AG09319 (cell line): ENCODE measurements at places on chromosomes 5 and 9.

DNA sequence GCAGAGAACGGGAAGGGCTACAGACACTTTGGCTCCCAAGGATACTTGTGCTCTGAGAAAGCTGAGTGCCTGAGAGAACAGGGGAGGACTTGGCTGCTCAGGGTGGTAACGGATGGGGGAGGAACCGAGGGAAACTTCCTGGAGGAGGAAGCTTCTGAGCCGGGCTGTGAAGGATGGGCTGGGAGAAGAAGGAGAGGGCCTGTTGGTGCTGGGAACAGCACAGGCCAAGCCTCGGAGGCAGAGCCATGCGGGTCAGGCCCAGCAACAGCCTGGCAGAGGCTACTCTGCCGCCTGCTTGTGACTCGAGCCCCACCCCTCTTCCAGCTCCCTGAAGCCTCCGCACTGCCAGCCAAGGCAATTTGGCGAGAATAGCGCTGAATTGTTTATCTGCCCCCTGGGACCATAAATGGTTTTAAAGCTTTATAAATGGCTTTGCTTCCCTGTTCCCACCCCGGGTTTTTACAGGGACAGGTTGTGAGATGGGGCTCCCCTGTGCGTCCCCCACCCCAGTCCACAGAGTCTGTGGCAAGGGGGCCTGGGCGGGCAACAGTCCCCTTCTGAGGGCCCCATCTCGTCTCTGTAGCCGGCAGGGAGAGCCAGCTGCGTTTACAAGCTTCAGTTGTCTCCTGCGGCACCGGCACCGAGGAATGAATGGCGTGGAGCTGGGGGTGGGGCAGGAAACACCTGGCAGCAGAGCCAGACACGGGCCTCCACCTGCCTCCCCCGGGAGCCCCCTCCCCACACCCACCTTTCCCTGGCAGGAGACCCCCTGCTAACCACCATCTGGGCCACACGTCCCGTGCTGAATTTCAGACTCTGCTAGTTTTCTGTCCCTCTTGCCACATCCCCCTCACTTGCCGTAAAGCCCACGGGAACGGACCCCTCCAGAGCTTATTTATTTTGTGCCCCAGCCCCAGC lies 24.4 kb downstream of the FAM163B start:
- DNase-seq = no peak

DNA sequence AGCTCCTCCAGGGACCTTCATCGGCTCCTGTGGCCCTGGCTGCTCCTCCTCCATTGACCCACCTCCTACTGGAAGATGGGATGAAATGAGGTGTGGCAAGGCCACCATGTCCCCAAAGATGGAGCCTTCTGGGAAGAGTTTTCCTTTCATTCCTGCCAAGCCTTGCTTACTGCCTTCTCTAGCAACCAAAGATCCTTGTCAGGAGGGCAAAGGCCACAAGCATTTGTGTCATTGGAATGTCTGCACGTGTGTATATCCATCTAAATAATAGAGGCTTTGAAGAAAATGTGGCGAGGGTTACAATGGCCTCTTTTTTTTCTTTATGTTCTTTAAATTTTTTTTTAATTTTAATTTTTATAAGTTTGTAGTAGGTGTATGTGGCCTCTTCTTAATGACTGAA lies 313.6 kb downstream of the ARHGEF28 start:
- no peak for DNase-seq

- DNase-seq = no peak
These were observed 16.5 kb downstream of the RICTOR start for GRCh38 chr5:39057734-39058133.

- peak; percentile 24 for DNase-seq
These were observed 672.9 kb downstream of the NR2F1-AS1 start for GRCh38 chr5:92907938-92908606.

GRCh38 chr9:1086517-1086916 lies 36.4 kb downstream of the DMRT2 start:
- DNase-seq = no peak

DNA sequence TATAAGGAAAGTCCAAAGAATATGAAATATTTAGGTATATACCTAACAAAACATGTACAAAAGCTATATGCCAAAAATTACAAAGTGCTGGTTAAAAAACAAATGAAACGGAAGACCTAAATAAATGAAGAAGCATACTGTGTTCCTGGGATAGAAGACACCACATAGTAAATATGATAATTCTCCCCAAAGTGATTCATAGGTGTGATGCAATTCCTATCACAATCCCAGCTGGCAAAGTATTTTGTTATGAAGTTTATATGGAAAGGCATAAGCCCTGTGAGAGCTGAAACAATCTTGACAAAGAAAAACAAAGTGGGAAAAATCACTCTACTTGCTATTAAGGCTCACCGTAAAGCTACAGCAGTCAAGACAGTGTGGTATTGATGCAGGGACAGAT lies 2.6 kb upstream of the SMIM23 start:
- peak; percentile 8 for DNase-seq

DNA sequence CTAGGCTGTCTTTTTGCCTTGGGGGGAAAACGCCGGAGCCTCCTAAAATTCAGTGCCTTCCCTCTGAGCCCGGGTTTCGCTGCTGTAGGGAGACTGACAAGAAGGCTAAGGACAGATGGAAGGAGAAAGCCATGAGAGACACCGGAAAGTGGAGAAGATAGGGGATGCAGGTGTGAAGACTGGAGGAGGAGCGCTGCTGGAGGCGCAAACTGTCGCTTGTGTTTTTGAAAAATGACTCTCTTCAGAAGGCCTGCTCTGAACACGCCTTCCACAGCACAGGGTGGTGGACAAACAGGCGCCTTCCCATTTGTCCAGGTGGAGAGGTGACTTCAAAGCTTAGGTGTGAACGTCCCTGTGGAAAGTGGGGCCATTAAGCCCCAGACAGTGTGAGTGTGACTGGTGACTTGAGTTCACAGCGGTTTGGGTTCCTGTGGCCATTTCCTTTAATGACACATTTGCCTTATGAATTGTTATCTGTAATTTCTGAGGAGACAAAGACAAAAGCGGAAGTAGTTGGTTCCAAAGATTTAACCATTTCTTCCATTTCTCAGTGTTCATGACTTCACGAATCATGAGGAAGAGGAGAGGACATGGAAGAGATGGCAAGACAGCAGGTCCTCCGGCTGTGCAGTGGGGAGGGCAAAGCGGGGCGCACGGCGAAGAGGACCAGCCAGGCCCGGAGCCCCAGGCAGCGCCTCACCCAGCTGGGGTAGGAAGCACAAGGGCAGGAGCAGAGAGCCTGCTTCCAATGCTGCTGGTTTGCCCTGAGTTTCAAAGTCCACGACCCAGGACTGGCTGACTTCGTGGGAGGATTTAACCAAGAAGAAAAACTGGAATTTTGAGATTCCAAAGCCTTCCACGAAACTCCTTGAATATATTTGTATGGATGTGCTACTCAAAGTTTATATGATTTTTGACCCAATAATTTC lies 27.8 kb upstream of the SEMA4D start:
- no peak for DNase-seq

- no peak for DNase-seq
These were observed 108.3 kb downstream of the FAM174A start for GRCh38 chr5:100643473-100643872.

GRCh38 chr5:118968925-118969375 lies 19.4 kb downstream of the DTWD2 start:
- DNase-seq = no peak

GRCh38 chr9:72627147-72627546 lies 105.7 kb downstream of the TMC1 start:
- DNase-seq = no peak

DNA sequence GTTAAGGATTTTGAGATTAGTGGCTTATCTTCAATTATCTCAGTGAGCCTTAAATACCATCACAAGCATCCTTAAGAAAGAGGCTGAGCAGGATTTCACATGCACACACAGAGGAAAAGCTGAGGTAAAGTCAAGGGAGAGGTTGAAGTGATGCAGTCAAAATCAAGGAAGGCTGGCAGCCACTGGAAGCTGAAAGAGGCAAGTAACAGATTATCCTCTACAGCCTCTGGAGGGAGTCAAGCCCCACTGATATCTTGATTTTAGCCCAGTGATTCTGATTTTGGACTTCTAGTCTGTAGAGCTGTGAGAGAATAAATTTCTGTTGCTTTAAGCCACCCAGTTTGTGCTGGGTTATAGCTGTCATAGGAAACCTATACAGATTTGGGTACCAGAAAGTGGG lies 80.1 kb downstream of the ANKRD31 start:
- no peak for DNase-seq

DNA sequence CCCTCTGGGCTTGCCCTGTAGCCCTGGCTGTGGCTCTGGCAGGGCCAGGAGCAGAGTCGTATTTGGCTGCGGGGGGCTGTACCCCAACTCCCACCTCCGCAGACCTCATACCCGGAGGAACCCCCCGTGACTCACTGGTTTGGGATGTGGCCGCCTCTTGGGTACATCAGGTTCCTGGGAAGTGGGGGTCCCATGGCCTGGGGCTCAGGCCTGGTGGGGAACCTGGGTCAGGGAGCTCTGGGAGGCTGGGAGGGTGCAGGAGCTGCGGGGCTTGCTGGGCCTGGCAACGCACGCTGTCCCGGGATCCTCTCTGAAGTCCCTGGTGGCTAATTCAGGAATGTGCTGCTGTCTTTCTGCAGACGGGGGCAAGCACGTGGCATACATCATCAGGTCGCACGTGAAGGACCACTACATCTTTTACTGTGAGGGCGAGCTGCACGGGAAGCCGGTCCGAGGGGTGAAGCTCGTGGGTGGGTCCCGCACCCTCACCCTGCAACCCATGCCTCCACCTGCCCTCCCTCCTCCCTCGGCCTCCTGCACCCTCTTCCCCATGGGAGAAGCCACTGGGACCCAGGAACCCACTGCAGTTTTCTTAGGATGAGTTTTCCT lies 2.4 kb downstream of the LCN1 start:
- no peak for DNase-seq

DNA sequence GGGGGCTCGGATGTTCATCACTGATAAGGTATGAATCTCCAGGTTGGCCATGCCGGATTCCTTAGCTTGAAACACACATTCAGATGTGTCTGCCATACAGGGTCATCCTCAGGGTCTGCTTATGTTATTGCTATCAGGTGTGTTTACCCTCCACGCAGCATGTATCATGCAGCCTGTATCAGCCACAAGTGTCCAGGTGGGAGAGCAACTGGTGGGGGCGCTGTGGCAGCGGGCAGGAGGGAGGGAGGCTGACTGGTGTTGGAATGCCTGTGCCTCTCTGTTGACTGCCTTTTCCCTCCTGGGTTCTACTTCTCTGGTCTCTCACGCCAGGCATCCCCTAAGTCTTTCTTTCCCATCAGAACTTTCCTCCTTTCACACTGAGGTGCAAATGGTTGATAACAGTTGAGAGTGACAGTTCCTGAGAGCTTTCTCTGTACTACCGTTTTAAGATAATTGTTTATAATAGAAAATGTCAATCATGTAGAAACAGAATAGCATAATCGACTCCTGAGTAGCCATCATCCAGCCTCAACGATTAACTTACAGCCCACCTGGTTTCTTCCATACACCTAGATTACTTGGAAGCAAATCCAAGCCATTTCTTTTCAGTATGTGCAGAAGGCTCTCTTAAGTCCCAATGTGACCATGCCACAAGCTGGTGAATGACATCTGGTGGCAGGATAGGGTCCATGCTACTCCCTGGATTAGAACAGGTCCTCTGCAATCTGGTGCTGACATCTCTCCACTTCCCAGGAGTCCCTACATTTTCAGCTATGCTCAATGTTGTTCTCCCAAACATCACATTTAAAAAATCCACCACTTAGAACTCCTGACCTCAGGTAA lies 86.6 kb downstream of the ACER2 start:
- no peak for DNase-seq

GRCh38 chr5:39476843-39477220 lies 52.1 kb upstream of the DAB2 start:
- no peak for DNase-seq

GRCh38 chr5:2901096-2901495 lies 149.6 kb upstream of the IRX2 start:
- DNase-seq = no peak
